RWPE1 (cell line): ENCODE measurements at places on chromosomes 7 and 10.

DNA sequence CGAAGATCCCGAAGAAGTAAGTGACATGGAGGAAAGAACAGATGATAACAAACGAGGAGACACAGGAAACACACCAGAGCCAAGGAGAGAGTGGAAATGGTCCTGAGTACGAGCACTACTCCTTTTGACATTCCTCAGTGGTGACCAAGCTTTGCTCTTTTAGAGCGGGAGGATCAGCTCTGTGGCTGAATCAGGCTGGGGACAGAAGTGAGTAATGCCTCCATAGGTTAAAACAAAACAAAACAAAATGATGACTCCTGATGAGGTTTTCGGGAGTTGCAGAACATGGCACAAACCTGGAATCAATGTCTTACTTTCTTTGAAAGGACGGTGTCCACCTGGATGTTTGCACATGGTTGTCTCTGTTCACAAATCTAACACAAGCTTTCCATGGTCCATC lies 30.3 kb upstream of the TCF7L2 start:
- peak; percentile 80 for DNase-seq

DNA sequence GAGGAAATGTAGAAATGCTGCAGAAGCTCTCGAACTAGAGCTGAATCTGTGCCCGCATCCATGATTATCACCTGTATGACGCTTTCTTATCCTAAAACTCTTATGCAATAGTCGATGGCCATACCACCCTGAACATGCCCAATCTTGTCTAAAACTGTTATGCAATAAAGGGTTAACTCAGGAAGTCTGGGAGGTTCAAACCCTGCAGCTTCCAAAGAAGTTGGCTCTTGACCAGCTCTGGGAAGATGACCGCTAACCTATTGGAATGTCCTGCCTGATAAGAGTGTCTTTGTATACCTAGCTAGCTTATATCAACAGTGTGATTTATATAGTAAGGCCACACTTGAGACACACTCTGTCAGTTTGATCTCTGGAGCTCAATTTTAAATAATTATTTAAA lies 3.4 kb upstream of the C10orf88 start:
- peak; percentile 15 for DNase-seq

DNA sequence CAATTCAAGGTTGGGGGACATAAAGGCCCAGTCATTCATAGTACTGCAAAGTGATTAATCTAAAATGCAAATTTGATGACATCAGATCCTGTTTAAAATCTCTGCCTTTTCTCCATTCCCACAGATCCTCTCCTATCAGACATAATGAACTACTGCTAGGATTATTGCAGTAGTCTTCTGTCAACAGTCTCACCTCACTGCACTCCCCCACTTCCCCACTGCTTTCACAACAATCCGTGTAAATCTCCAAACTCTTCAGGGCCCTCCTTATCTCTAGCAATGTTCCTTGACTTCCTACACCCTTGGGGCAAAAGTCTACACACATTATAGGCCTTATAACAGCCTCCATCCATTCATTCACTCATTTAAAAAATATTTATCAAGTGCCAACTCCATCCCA lies 112.4 kb downstream of the KBTBD2 start:
- no peak for DNase-seq

DNA sequence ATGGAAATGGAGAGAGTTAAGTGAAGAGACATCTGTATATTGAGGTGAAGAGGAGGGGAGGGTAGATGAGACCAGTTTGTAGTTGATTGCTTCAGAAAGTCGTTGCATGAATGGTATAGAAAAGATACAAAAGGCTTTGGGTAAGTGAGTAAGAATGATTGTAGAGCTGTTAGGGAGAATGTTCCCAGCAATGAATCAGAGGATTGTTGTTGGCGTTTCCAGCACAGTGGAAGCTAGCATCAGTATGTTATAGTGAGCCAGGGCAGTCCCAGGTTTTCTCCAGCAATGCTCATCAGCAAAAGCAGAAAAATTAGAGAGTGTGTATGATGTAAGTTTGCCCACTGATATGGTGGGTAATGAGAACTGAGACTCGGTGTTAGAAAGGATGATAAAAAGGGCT lies 15.4 kb upstream of the CDK6 start:
- no peak for DNase-seq

DNA sequence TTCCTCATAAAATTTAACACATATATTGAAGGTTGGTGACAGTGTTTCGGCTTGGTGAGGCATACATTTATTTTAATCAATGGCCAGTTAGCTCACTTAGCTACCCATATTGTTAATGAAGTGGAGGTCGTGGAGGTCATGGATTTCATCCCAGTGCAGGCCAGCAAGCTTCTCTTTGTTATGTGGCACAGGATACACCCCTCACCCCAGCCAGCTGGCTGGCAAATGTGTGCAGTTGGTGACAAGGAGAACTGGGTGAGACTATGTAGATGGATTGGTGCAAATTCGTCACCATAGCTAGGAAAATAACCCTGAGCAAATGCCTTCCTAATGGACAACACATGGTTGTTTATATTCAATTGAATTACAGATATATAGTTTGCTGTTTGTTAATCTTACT lies 50.5 kb upstream of the FOXP2 start:
- no peak for DNase-seq

DNA sequence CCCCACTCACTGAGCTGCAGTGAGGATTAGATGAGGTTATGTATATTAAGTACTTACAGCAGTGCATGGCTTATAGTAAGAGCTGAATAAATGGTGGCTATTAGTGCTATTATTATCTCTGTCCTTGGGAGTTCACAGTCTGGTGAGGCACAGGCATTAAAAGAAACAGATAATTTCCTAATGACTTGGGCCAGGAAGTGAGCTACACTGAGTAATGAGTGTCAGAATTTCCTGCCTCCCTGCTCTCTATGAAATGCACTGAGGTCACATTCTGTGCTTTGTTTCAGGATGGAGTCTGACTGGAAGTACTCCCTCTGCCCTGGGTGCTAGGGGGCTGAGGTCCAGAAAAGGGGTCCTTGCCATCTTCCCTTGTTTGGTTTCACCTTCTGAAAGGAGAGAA lies 48.7 kb upstream of the LOXL4 start:
- DNase-seq = no peak

GRCh38 chr10:98638920-98639319 lies 192.2 kb upstream of the HPS1 start:
- DNase-seq = peak; percentile 13

DNA sequence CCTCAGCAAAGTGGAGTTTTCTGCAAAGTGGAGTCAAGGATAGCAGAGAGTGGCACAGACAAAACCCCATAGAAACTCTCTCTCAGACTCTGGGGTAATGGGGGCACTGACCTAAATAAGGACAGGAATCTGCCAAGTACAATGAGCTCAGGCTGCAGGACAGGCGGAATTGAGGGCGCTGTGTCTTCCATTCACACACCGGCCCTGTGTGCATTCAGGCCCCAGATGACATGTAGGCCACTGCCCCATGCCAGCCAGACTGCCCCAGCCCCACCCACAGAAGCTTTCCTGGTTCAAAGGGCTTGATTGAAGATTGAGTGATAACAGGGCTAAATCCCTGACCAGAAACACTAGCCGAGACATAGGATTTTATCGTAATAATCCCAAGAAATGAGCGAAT lies 52.7 kb downstream of the EEPD1 start:
- DNase-seq = no peak

DNA sequence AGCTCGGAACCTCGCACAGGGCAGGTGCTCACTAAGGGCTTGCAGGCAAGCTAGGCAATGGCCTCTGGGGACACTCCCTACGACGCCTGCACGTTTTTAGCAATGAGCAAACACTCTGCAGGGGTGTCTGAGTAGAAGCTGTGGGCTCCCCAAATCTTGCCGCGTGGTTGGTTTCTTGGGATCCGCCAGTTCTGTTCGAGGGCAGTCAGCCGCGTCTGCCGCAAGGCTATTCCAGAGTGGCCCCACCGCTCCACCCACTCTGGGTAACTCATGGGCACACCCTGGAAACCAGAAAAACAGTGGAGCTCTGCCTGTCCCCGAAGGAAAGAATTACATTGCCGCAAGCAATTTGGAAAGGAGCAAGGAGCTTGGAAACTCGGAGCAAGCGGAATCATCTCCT lies 189.3 kb upstream of the LYZL2 start:
- no peak for DNase-seq

DNA sequence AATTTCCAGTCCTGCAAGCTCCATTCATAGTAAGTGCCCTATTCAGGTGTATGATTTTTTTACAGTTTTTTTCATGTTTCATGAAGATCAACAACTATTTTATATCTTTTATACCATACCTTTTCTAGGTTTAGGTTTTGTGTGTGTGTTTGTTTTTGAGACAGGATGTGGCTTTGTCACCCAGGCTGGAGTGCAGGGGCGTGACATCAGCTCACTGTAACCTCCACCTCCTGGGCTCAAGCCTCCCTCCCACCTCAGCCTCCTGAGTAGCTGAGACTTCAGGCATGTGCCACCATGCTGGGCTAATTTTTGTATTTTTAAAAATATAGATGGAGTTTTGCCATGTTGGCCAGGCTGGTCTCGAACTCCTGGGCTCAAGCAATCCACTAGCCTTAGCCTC lies 35.0 kb downstream of the ARMH3 start:
- no peak for DNase-seq

DNA sequence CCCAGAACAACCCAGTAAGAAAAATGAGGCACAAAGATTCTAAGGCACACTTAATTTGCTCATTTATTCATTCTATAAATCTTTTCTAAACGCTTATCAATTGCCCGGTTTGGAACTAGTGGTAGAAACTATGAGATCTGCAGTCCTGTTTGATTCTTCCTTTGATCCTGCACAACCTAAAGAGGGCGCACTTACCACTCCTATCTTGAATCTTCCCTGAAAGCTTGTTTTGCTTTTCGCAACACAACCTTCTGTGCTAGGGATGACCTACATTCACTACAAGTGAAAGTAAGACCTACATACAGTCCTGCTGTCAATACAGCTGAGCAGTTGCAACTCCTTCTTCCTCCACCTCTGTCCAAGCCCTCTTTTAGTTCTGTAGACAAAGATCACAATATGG lies 12.6 kb upstream of the ARL4A start:
- no peak for DNase-seq

DNA sequence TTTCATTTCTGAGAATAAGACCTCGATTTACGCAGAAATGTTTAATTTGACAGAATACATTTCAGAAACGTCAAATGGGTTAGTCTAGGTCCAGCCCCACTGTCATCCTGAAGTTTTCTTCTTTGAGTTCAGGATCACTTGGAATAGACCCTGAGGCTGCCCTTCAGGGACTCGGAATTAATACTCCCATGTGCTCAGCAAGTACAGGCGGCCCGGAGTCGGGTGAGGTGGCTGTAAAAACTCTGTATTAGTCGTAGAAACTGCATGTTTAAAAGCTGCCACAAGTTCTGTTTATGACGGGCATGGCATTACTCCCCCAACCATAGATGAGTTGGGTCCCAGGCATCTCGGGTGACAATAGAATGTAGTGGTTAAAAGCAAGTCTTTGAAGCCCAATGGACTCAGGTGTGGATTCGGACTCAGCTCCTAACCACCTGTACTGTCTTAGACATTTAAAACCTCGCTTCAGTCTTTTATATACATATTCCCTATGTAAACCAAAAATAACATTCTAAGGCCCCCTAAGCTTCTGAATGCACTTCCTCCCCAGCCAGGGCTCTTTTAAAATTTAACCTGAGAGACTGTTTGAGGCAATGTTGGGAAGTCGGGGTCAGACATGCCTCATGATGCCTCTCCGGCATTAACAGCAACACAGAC lies 216.3 kb downstream of the ADARB2 start:
- DNase-seq = no peak

GRCh38 chr10:104445359-104445758 lies 91.7 kb downstream of the CFAP58 start:
- peak; percentile 83 for DNase-seq

GRCh38 chr7:128867842-128868623 lies 5.4 kb downstream of the ATP6V1F start:
- no peak for DNase-seq

GRCh38 chr10:131117416-131118212 lies 193.9 kb downstream of the TCERG1L start:
- no peak for DNase-seq

DNA sequence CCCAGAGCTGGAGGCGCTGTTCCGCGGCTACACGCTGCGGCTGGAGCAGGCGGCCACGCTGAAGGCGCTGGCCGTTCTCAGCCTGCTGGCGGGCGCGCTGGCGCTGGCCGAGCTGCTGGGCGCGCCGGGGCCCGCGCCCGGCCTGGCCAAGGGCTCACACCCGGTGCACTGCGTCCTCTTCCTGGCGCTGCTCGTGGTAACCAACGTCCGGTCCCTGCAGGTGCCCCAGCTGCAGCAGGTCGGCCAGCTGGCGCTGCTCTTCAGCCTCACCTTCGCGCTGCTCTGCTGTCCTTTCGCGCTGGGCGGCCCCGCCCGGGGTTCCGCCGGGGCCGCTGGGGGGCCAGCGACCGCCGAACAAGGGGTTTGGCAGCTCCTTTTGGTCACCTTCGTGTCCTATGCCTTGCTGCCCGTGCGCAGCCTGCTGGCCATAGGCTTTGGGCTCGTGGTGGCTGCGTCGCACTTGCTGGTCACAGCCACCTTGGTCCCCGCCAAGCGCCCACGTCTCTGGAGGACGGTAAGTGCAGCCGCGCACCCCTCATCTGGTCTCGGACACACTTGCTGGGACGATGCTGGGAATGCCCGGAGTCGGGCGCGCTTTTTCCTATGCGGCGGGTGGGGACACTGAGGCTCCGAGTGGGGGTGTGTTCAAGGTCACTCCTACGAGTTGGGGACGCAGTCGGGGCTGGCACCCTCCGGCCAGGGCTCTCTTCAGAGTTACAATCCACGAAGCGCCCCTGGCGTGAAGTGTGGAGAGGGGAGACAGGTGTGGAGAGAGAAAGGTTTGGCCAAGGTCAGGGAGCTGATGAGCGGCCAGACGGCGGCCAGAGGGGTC lies 717 bp downstream of the ADCY1 start:
- DNase-seq = peak; percentile 32

DNA sequence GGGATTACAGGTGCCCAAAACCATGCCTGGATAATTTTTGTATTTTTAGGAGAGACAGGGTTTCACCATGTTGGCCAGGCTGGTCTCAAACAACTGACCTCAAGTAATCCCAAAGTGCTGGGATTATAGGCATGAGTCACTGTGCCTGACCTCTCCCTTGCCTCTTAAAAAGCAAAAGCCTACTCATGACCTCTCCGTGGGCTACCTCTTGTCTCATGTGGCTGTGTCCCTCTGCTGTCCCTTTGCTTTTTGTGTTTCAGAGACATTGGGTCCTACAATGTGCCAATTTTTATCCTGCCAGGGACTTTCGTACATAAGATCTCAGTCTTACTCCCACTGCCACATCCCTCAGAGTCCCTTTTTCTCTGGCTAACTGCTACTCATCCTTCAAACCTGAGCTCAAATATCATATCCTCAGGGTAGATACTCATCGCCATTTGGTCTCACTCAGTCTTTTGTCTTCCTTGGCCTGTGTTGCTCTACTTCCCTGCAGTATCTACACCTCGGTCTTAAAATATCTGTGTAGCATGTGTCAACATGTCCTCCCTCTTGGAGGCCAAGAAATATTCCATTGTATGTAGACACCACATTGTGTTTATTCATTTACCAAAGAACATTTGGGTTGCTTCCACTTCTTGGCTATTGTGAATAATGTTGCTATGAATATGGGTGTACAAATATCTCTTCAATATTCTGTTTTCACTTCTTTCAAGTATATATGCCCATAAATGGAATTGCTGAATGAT lies 465.0 kb upstream of the KLF6 start:
- peak; percentile 62 for DNase-seq
